ENCODE measurements at places on chromosomes 3 and 15.
A peak's percentile ranks its signal among the peaks of the same experiment; 100 is the strongest.

GRCh38 chr15:48435321-48435720 is 104.1 kb downstream of the DUT start:
- no peak for DNase-seq

DNA sequence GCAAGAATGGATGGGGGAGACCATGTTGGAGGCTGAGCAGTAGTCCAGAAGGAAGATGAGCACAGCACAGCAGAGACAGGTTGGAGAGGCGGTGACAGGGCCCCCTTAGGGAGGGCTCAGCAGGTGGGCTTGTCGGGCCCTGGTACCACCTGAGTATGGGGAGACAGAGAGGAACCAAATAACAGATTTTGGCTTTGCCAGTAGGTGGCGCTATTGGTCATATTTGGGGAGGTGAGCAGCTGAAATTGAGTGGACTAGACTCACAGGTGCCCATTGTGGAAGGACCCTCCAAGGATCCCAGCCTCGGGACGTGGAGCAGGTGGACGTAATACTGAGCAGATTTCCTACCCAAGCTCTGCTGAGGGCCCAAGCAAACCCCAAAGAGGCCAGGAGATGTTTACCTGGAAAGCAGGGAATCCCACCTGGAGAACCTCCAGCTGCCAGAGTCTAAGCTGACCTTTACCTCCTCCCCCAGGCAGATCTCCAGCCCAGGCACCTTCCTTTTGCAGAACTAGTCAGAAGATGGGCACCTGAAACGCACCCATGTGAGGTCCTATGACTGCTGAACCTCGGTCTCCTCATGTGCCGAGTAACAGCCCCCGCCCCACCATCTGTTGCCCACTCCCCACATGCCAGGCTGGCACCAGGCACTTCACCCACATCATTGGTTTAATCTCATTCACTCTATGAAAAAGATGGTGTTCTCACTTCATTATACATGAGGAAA is 24.6 kb upstream of the CORO2B start:
- peak; percentile 20 for DNase-seq

GRCh38 chr3:194218646-194219453 is 82.9 kb downstream of the HES1 start:
- DNase-seq: no peak

DNA sequence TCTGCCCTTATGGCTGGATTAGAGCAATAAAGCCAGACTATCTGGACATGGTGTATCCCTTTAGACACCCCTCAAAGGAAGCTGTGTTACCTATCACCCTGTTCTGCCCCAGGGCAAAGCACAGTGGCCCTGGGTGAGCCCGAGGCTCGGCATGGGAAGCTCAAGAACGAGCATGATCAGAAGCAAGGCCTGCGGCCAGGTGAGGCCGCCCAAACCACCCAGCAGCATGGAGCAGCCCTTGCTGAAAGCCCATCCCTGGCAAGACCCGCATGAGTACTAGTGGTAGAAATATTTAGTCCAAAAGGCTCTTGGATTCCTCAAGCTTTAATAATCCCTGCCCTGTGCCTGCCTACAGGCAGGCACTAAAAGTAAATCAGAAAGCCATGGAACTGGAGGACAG is 261.1 kb downstream of the MEX3B start:
- DNase-seq: no peak

DNA sequence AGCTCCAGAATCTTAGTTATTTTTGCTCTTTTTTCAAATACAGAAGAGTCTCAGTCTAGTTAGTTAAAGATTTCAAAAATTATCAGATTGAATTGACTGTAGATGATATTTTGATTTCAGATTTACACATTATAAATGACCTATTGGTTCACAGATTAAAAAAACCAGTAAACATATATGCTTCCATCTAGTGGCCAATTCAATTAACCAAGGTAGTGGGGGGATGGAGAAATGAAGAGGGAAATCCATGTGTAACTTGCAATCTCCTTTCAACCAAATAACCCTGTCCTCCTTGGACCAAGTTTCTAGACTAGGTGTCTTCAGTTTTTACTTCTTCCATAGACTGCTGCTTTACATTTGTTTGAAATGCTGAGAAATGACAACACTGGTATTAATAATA is 789.8 kb downstream of the ROBO1 start:
- no peak for DNase-seq

DNA sequence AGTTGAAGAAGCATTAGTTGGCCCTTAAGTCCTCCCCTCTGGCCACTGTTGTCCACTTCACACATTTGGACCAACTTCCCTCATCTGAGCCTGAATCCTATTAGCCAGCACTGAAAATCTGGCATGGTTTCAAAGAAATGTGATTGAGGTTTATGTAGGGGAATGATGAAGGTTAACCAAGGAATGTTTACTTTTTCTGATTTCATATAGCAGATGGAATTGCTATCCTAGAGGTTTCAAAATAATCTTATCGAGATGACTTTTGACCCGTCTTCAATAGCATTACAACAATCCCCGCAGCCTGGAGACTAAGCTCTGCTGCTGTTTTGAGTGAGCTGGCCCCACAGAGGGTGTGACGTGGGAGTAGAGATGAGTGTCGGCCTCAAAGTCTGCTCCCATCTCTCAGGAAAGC is 200.8 kb upstream of the IL12A start:
- DNase-seq: no peak

GRCh38 chr3:176734146-176734545 is 463.1 kb downstream of the TBL1XR1 start:
- DNase-seq: no peak
